H1 (cell line): ENCODE measurements at places on chromosomes 2 and 18. TPM values are rescaled to one million over a fixed set of nuclear protein-coding genes. Genes with fewer than 3 reads are reported as not detected.

GRCh38 chr2:201403880-201404279 is 46.7 kb upstream of the FLACC1 start:
- DNase-seq = no peak

Gene PLA2R1
- total RNA-seq = 1.5 and 2.2 TPM in 2 replicates

GRCh38 chr2:213316001-213316735 is 31.9 kb downstream of the SPAG16 start:
- DNase-seq = no peak

- no peak for DNase-seq
These were observed 270.3 kb upstream of the SALL3 start for GRCh38 chr18:78709261-78709809.

Gene TPO
- not detected in 2 replicates for total RNA-seq

DNA sequence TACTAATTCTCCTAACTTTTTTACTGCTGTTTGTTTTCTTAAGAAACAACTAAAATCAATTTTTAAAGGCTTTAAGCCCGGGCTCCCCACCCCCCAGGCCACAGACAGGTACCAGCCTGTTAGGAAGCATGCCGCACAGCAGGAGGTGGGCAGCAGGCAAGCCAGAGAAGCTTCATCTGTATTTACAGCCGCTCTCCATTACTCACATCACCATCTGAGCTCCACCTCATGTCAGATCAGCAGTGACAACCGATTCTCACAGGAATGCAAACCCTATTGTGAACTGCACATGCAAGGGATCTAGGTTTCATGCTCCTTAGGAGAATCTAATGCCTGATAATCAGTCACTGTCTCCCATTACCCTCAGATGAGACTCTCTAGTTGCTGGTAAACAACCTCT is 517.0 kb downstream of the NRXN1 start:
- DNase-seq = peak; percentile 64

DNA sequence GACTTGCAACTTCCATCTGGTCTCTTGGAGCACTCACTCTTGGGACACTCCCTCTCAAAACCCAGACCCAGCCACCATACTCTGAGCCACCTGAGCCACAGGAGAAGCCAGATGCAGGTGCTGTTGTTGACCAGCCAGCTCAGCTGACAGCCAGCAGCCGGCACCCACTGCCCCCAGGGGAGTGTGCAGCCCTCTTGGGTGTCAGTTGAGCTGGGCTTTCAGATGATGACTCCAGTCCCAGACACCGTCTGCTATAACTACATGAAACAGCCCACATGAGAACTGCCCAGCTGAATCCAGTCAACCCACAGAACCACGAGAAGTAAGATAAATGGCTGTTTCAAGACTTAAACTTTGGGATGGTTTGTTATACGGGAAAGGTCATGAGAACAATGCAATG is 10.7 kb upstream of the IGFBP2 start:
- DNase-seq = no peak

- no peak for DNase-seq
These were observed 90.6 kb upstream of the ANKRD30BL start for GRCh38 chr2:132252191-132252893.

Gene CAD
- total RNA-seq = 146 and 147 TPM in 2 replicates

Gene CRYBA2
- total RNA-seq = not detected in 2 replicates

Gene CCDC148
- 1.3 and 1.5 TPM in 2 replicates for total RNA-seq

DNA sequence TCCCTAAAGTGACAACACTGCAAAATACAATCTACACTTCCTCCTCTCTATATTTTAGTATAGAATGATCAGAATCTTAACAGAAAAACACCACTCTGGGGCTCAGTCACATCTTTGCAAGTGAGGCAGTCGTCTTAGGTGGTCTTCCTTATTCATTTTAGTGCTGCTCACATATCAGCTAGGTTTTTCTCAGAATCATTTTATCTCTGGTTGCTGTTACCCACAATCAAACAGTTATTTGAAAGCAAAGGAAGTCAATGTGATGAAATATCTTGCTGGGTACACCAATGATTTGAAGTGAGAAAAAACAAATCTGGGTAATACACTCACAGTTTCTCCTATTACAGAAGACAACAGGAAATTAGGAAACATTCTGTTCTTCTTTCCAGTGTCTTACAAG is 275.2 kb downstream of the DSEL start:
- no peak for DNase-seq

GRCh38 chr2:151264157-151264825 is 2.6 kb upstream of the RBM43 start:
- DNase-seq = no peak

Gene MAPRE2
- total RNA-seq = 30.9 and 32.6 TPM in 2 replicates

GRCh38 chr2:127701651-127702394 is 526 bp downstream of the SFT2D3 start:
- DNase-seq = peak; percentile 38

DNA sequence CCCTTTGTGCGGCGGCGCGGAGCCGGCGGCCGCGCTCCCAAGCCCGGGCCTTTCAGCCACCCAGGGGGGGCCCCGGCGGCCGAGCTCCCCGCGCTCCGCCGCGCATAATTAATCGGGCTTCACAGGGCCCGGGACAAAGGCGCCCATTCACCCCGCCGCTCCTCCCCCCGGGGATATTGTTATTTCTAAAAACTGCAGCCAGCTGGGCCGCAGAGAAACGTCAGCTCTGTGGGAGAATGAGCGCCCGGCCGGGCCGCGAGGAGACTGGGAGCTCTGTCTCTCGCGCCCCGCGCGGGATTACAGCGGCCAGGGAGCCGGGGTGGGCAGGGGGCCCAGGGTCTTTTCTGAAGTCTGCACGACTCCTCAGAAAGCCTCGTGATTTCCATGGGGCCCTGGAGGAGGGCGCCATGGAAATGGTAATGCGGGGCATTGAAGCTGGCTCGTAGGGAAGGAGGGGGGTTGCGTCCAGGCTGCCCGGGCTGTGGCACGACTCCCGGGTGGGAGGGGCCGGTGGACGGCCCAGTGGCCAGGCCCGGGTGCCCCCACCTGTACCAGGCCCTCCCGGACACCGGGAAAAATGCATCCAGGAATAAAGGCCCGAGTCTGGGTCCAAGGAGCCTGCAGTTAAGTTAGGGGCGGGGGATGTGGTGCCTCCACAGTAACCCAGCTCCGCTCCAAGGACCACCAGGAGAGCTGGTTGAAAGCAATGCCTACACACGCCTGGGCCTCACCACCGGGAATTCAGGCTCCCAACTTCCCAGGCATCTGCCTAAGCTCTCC is 125.3 kb downstream of the ZFP36L2 start:
- peak; percentile 85 for DNase-seq

DNA sequence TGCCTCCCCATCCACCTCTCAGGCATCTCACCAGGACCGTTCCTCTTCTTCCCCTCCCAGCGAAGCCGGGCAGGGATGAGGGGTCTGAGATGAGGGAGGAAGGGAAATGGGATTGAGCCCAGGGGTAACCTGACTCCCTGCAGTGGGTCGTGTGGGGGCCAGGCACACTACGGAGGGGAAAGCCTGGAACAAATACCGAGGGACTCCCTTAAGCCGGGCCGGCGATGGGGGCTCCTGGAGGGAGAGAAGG is 250 bp upstream of the SPEG start:
- no peak for DNase-seq

GRCh38 chr2:85585781-85586105 is 1.5 kb downstream of the VAMP5 start:
- DNase-seq = no peak

DNA sequence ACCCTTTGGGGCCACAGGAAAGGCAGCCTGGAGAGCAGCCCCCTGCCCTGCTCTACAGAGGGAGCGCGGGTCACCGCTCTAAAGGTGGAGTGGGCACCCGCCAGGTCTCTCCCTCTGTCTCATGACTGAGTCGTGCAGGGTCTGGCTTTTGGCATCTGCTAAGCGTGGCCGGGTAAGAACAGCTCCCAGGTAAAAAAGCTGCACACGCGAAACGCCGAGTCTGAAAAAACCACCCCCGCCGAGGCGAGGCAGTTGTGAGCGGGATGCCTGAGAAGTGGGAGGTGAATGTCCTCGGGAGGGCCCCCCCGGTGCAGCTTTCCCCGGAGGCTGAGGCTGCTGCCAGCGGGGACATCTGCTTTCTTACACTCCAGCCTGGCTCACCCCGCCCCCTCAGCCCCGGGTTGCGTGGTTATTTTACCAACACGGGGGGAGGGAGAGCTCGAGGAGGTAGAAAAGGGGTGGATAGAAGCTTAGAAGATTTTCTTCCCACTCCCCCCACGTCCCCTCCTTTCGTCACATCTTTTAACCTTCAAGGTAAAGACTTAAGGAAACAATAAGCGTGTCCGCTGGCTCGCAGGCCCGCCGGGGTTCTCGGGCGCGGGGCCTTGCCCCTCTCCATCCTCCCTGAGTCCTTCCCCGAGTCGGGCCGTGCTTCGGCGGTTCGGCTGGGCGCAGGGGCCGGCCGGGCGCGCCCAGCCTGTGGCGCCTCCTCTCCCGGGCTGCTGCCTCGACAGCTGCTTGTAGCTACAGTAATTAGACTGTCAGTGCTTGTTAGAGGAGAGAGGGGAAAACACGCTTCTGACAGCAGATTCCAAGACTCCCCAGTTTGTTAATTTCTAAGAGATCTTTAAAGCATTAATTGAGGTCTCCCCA is 70.6 kb upstream of the PSMD14 start:
- peak; percentile 69 for DNase-seq

Gene FHOD3
- 10.5 TPM in 2 replicates for total RNA-seq

GRCh38 chr2:238754259-238754658 is 93.6 kb upstream of the TWIST2 start:
- DNase-seq = no peak

DNA sequence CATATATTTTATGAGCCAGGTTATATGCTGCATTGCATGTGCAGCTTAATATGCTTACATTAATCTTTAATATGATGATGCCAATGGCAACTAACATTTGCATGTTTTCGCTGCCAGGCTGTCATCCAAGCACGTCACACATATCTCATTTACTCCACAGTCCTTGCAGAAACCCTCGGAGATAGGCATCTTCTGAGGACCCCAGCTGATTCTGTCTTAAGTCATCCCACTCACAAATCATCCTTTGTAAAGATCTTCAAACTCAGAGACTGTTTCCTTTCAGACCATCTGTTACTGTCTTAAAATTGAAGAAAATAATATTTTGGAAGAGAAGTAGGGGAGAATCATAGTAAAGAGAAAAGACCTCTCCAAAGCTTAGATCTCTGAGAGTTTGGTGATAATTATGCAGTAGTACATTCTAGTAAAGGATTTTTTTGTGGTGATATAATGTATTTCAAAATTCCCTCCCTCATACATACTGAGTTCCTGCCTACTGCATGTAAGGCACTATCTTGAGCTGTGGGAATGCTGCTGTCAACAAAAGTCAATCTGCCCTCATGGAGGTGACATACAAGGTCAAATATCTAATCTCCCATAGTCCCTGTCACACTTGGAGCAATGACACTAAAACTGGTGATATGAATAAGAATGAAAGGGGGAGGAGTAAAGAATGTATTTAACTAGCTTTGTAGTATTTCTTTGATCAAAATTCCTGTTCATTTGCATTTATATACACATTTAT is 11.0 kb downstream of the ITGA4 start:
- no peak for DNase-seq

- DNase-seq = peak; percentile 83
These were observed 241.8 kb upstream of the RAB12 start for GRCh38 chr18:8367217-8367988.

DNA sequence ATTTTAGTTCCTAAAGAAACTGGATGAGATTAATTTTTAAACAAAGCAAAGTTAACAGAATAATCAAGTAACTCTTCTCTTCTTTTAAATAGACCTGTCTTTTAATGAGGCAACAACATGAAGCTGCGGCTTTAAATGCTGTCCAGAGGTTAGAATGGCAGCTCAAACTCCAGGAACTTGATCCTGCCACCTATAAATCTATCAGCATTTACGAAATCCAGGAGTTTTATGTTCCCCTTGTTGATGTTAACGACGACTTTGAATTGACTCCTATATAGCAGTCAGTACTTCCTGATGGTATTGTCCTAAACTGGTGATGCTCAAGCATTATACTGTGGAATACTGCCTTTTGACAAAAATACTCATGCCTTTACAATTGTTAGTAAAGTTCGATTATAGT is 53.7 kb upstream of the TWSG1 start:
- no peak for DNase-seq

Gene POTEJ
- total RNA-seq = not detected in 2 replicates

Gene SGPP2
- not detected in 2 replicates for total RNA-seq
